Diencephalon (tissue), 1 donor: ENCODE measurements at places on chromosomes 7 and 10. TPM values are rescaled to one million over a fixed set of nuclear protein-coding genes. Genes with fewer than 3 reads are reported as not detected.

Gene ELN
- total RNA-seq: 33.2 TPM

Gene UTF1
- not detected for total RNA-seq

Gene ARHGEF5
- total RNA-seq: 1.8 TPM

Gene MET
- 2.8 TPM for total RNA-seq

Gene PKD1L1
- total RNA-seq: 0.92 TPM
